ENCODE measurements at places on chromosomes 2 and 18. TPM values are rescaled to one million over a fixed set of nuclear protein-coding genes. Genes with fewer than 3 reads are reported as not detected.
A peak's percentile ranks its signal among the peaks of the same experiment; 100 is the strongest.

PSTPIP2 gene
- not detected for total RNA-seq

STK11IP gene
- total RNA-seq: 37.6 TPM

RESP18 gene
- total RNA-seq: not detected

COBLL1 gene
- 40.7 TPM for total RNA-seq

CHST9 gene
- total RNA-seq: not detected

CCBE1 gene
- 0.85 TPM for total RNA-seq

ST8SIA5 gene
- not detected for total RNA-seq

SLC39A10 gene
- total RNA-seq: 34.1 TPM

MYO7B gene
- 3.7 TPM for total RNA-seq

GPR39 gene
- not detected for total RNA-seq

TNS1 gene
- not detected for total RNA-seq

PSMA8 gene
- total RNA-seq: 0.37 TPM

- DNase-seq: no peak
Observed at GRCh38 chr2:27822049-27822448, 50.5 kb downstream of the MRPL33 start.

- DNase-seq: no peak
Observed at GRCh38 chr2:25369439-25369838, 27.7 kb upstream of the DNMT3A start.

- DNase-seq: no peak
Observed at GRCh38 chr2:128789221-128789620, 470.6 kb upstream of the HS6ST1 start.

- no peak for DNase-seq
Observed at GRCh38 chr18:21912339-21913239, 172.0 kb downstream of the MIB1 start.

DNA sequence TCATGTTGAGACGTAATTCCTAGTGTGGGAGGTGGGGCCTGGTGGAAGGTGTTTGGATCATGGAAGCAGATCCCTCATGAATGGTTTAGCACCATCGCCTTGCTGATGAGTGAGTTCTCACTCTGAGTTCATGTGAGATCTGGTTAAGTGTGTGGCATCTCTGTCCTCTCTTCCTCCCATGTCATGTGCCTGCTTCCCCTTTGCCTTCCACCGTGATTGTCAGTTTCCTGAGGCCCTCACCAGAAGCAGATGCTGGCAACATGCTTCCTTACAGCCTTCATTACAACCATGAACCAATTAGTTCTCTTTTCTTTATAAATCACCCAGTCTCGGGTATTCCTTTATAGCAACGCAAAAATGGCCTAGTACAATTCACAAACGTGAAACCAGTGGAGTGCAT is 14.6 kb upstream of the MCM6 start:
- no peak for DNase-seq

DNA sequence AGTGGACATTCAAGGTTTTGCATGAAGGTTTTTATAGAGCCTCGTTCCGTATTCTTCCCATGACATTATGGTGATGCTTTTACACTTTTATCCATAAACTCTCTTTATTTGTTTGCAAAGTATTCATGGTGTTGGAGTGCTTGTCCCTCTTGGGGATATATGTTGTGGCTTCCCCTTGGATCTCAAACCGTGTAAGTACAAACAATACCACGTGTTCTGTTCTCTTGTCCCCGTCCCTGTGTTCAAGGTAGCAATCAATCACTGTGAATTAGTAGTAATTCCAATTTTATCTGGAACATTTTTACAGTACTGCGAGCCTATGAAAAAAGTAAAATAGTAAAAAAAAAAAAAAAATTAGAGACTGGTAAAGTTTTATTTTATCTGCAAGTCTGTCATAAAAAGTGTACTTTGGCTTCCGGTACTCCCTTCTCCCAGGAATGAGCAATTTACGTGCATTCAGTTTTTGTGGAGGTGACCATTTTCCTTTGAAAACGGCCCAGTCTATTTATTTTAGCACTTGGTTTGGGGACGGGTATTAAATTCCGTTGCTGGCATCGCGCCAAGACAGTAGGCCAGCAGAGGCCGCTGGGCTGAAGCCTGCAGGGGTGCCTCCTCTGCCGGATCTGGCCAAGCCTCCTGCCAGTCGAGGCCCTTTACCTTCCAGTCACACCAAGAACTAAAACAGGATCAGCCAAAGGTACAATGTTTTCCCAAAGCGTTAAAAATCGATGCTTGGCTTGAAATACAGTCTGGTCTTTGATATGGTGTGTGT is 175.7 kb downstream of the SOCS6 start:
- DNase-seq: no peak

- no peak for DNase-seq
Observed at GRCh38 chr2:98822301-98823164, 91.6 kb upstream of the MGAT4A start.

GRCh38 chr2:61419129-61419528 is 51.8 kb downstream of the USP34 start:
- DNase-seq: peak; percentile 45

- no peak for DNase-seq
Observed at GRCh38 chr2:17933256-17933655, 54.8 kb downstream of the KCNS3 start.

- DNase-seq: no peak
Observed at GRCh38 chr18:69787825-69788547, 159.7 kb downstream of the CD226 start.

DNA sequence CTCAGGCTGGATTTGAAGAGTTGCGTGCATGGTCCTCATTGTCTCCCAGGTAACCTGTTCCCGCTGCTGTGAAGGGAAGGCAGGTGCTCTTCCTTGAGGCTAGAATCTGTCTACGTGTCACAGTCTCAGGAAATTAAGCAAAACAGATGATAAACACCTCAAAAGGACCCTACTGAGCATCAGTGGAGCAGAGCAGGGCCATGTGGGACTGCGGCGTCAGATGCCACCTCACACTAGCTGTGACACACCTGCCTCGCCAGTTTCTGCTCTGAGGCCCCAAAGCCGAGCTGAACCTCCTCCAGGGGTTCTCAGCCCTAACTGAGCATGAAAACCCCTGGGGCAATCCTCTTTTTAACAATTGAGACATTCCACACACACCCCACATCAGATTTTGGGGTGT is 2.0 kb downstream of the C2orf92 start:
- DNase-seq: no peak

GRCh38 chr2:62475172-62476011 is 30.6 kb downstream of the TMEM17 start:
- DNase-seq: no peak

GRCh38 chr2:173231042-173231441 is 123.6 kb upstream of the CDCA7 start:
- DNase-seq: no peak

- DNase-seq: peak; percentile 63
Observed at GRCh38 chr2:117470311-117471095, 344.0 kb upstream of the DDX18 start.

- DNase-seq: no peak
Observed at GRCh38 chr2:212013626-212014025, 525.0 kb downstream of the ERBB4 start.

DNA sequence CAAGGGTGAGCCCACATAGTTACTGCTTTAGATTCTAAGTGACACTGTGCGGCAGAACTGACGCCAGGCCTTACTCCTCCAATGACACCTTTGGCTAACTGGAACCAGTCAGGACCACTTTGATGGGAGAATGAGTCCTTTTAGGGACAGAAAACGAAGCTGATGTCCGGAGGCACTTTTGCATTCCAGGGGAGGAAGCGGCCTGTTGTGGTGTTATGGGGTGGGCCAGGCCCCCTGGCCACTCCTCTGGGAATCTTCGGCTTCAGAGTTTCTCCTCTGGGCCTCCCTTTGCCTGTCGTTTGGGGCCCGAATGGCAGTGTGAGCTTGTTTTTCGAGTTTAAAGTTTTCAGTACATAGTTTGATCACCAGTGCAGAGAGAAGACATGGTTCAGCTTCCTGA is 65.9 kb downstream of the MBP start:
- no peak for DNase-seq

- no peak for DNase-seq
Observed at GRCh38 chr2:86562485-86562921, 740 bp downstream of the CHMP3 start.

- no peak for DNase-seq
Observed at GRCh38 chr2:238104691-238105371, 4.7 kb downstream of the ESPNL start.

DNA sequence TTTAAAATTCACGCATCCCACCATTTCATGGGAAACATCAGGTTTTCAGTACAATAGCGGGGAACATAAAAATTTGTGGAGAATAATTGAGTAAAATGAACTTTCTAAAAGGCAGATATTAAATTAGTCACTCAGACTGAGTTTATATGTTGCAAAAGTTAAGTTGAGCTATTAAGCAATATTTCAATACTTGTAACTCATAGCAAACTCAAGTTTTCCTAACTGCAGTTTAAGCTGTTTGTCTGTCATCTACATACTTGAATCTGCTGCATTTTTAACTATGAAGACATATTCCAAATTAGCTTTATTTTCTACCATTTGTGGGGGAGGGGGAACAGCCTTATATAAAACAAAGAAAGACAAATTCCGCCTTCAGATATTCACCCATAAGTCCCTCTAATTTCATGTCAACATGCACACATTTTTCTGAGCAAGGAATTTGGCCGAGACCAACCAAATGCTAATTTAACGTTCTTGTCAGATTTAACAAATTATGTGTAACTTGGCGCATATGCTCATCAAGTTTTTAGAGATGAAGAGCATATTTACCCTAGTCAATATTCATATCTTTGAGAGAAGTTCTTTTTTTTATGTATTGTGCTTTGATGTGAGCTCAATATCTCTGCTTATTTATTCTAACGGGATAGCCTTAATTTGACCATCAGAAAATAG is 462.9 kb downstream of the TXNL1 start:
- DNase-seq: no peak

DNA sequence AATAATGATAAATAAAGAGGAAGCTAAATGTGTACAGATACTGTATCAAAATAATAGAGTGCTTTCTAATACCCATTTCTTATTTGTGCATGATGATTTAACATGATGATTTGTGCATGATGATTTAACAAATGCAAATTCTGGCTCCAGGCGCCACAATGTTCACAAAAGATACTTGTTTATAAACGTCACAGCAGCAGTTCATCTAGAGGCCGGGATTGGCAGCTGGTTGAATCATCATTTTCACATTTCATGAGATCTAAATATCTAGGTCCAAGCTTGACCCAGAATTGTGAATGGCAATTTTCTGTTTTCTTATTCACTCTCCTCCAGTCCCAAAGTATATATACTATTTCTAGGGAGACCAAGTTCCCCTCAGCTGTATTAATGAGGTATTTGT is 322.0 kb downstream of the SUCLG1 start:
- no peak for DNase-seq

GRCh38 chr18:44909191-44909719 is 228.6 kb downstream of the SETBP1 start:
- DNase-seq: no peak

DNA sequence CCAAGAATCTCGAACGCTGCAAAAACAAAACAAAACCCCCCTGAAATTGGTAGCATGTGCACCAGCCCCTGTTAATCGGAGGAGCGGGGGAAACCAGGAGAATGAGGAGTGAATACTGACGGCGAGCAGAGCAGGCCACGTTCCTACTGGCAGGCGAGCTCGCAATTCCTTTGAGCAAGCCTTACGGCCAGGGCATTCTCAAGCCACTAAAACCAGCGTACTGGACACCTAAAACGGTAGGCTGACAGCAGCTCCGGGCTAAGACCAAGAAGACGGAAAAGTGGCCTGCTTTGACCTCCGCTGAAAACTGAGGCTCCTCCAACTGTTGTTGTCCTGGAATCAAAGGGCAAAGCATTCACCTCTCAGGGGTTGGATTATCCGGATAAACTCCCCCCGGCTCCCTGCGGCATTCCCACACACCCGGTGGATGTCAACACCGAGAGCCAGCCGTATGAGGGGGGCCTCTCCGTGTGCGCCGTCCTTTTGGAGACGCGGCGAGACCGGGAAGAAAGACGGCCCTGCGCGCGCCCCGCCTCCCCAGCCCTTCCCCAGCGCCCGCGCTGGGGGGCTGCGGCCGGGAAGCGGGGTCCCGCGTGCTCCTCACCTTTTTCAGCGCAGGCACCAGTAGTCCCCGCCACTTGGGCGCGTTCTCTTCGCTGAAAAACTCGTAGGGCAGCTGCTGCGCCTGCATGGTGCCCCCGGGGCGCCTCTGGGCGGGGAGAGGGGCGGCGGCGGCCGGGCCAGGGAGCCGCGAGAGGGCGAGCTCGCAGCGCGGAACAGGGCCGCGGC is 925 bp downstream of the SOS1 start:
- DNase-seq: peak; percentile 81

DNA sequence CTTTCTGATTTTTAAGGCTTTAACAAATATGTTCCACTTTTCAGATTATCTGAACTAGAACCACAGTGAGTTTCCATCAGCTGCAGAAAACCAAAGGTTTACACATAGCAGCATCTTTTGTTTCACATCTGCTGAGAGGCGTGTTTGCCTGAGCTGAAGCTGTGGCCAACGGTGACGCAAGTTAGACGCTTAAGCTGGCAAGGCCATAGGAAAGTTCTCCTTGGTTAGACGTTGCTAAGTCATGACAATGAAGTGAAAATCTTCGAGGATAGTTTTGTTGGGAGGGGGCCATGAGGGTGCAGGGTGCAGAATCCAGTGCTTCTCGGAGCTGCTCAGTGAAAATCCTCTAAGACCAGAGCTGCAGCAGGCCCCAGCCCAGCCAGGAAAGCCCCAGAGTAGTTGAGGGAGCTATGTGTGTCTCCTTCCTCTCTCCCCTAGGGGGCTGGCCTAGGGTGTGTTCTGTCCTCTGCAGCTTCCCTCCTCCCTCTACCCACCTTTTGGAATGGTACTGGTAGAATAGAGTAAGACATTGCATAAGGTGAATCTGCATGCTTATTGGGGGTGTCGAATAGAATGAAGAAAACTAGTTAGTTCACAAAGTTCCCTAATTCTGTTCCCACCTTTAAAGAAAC is 105.4 kb downstream of the FHOD3 start:
- DNase-seq: no peak

- DNase-seq: no peak
Observed at GRCh38 chr2:41963661-41964525, 83.9 kb upstream of the PKDCC start.

- no peak for DNase-seq
Observed at GRCh38 chr2:12083713-12084419, 337.4 kb downstream of the LPIN1 start.

GRCh38 chr2:201618744-201619662 is 24.3 kb downstream of the TMEM237 start:
- no peak for DNase-seq

DNA sequence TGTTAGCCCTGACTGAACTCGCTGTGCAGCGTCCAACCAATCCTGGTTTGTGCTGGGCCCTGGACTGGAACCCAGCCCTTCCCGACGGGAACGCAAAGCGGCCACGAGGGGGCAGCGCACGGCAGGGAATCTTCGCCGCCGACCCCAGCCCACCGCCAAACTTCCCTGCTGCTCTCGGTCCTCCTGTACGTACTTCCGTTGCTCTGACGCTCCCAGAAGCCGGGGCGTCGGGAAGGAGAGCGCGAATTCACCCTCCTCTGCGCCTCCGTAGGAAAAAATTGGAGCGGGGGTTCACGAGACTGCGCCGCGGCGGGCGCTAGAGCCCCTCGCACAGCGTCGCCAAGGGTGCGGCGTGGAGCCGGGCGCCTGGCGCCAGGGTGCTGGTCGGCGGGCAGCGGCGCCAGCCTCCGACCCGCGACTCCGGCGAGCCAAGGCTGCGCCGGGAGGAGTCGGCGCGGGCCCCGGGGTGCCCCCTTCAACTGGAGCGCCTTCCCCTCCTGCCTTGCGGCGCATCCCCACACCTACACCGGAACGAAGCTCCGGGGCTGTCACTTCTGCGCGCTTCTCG is 873 bp upstream of the SH3RF3 start:
- peak; percentile 11 for DNase-seq

GRCh38 chr2:121804997-121805765 is 49.7 kb downstream of the TSN start:
- DNase-seq: peak; percentile 30

GRCh38 chr2:31401580-31401979 is 13.0 kb downstream of the XDH start:
- DNase-seq: no peak

- DNase-seq: no peak
Observed at GRCh38 chr18:79064228-79064627, 5.0 kb upstream of the ATP9B start.
